ENCODE measurements at places on chromosomes 2 and 18.

DNA sequence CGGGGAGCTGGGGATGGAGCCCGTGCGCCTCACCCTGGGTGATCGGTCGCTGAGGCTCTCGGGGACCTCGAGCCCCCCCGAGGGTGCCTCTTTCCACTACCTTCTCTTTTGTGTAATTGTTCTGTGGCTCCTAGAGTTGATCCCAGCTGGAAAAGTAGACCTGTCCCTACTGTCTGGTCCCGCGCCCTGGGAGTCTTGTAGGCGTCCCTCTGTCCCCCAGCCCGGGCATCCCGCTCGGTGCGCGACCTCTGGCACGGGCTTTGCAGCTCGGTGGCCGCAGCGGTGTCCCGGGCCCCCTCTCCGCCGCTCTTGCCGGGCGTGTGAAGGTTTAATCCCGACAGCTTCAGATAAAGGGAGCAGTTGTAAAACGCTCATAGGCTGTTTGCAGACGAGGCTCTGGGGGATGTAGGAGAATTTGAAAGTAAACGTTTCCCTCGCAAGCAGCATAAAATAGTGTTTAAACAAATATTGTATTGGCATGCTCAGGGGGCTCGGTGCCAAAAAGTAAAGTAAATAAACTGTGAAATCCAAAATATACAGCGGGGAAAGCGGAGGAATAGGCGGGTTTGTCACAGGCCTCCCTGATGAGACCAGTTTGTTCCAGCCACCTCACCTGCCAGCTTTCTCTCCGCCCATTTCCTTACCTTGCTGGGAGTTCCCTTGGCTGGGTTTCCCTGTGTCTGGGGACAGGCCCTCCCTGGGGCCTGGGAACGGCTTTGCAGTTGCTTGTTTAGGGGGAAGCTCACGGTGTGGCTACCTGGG lies 1.9 kb downstream of the GLI2 start:
- DNase-seq = no peak

DNA sequence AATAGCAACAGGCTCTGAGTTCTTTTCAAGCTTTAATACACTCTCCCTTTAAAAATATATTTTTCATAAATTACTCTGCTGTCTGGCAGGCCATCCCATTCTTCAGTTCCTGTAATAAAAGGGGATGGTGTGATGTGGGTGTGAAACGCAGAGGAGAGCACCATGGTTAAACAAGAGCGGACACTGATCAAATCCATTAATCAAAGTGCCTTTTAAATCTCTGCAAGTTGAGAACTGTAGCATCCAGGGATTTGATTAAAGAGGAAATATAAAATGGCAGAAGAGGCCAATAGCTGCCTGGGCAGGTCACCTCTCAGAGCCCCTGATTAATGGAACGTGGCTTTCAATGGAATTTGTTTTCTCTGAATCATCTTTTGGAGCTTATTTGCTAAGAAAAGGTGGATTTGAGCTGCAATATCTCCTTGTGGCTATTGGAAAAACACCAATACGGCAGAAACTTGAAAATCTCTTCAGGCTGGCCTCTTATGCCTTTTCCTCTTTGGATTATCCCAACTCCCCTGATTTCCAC lies 96.9 kb downstream of the ACTR3 start:
- no peak for DNase-seq

DNA sequence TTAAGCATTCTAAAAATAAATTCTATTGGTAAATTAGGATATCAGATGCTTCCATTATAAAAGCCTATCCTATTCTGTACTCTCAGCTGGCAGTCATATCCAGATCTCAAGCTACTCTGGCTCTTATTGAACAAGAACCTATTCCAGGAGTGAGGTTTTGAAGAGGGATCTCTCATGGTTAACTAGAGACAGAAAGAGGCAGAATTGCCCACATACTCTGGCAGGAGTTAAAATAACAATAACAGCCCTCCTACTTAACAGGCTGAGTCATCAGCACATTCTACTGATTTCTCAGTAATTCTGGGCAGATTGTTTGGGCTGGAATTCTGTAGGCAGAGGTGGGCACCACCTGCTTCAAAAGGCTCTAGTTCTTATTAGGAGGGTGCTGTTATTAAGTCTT lies 142.0 kb upstream of the UNC80 start:
- DNase-seq = no peak

- no peak for DNase-seq
Observed at GRCh38 chr18:5507756-5508155, 36.0 kb downstream of the EPB41L3 start.

DNA sequence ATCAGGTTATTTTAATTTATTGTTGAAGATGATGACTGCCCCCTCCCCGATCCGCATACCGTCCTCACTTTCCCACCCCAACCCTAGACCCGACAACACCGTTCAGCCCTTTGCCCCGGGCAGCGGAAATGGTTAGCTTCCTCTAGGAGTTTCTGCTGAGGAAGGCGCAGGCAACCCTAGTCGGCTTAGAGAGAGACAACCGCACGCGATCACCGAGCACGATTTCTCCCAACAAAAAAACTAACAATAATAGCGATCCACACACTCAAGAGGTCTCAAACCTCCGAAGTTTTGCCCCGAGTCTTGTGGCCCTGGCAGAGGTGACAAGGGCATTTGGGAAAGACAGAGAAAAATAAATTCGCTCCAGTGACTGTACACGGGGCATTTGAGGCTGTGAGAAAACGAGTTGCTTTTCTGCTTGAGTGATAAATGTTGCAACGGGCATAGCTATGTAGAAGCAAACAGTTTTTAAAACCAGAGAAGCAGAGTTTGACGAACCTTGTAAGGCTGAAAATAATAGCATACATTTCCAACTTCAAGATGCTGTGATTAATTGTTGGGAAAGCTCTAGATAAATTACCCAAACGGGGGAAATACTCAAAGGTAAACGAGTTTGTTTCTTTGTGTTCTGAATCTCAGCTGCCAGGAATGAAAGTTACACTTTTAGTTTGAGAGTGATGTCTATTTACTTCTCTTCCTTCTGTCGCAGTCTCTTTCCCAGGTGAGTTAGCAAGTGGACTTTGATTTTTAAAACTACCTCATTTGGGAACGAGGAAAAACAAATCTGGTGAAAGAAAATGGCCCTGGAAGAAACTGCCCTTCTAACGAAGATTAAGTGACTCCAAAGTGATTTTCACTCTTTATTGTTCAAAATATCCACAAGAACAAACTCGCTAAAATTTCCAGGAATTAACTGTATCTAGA lies 11.0 kb upstream of the SIX3 start:
- no peak for DNase-seq

GRCh38 chr18:9032519-9032918 lies 70.0 kb upstream of the NDUFV2 start:
- no peak for DNase-seq

DNA sequence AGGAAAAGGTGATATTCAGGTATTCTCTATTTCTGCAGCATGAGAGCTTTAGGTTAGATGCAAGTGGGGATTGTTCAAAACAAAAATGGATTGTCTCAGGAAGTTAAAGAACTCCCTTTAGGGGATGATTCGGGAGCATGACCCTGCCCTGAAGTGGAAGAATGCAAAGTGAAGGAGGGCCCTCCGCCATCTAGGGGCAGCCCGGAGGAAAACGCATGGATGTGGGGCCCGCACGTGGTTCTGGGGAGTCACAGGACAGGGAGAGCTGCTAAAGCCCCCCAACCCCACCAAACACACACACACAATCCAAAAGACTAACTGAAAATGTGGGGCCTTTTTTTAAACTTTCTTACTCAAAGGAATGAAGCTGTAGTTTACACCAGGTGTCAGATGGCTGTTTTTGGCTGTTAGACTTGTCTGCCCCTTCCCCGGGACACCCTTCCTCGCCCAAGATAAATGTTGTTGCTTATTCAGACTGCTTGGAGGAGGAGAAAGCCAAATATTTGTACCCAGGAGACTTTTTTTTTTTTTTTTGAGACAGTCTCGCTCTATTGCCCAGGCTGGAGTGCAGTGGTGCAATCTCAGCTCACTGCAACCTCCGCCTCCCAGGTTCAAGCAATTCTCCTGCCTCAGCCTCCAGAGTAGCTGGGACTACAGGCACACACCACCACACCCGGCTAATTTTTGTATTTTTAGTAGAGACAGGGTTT lies 78.8 kb downstream of the HNRNPLL start:
- no peak for DNase-seq

- no peak for DNase-seq
Observed at GRCh38 chr2:120765678-120766469, 30.2 kb downstream of the GLI2 start.

GRCh38 chr2:4930704-4931103 lies 761.5 kb upstream of the SOX11 start:
- DNase-seq = no peak

DNA sequence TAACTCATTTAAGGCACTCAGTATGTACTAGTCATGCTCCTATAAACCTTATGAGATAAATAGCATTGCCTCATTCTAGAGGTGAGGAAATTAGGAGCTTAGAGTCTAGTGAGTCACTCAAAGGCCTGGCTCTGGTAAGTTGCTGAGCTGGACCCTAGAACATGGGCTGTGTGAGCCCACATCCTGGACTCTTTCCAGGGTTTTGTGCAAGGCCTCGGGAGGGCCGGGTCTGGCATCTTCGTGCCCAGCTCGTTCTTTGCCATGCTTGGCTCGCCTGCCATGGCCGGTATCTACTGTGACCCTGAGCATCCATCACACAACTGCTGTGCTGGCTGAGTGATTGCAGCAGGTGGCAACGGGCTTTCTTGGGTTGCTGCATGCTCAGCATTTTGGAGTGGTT lies 168.0 kb downstream of the LPIN1 start:
- no peak for DNase-seq

DNA sequence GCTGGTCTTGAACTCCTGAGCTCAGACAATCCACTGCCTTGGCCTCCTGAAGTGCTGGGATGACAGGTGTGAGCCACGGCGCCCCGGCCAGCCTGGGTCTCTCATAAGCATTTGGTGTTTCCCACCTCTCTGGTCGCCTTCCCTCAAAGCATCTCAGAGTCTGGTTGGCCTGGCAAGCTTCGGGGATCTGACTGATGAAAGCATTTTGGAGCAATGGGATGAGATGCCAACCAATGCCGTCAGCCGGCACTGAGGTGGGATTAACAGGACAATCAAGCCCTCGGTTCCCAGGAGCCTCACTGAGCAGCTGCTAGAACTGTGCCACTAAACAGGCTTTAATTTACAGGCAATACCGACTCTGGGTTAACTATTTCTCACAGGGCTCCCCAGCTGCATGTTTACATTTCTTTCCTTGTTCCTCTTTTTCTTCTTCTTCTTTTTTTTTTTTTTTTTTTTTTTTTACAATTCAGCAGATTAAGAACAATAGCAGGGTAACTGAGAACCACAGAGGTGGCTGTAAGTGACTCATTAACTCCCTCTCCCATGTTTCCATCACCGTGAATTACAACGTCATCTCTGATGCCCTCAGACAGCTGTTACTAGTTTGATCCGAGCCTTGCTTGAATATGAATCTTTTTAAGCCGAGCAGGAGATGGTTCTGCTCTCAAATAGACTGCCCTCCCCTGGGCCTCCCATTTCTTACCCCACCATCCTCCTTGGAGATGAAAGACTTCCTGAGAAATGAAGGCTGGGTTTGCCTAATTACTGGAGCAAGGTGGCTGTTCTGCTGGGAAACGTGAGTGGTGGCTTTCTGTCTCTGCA lies 37.9 kb downstream of the ODC1 start:
- DNase-seq = no peak

DNA sequence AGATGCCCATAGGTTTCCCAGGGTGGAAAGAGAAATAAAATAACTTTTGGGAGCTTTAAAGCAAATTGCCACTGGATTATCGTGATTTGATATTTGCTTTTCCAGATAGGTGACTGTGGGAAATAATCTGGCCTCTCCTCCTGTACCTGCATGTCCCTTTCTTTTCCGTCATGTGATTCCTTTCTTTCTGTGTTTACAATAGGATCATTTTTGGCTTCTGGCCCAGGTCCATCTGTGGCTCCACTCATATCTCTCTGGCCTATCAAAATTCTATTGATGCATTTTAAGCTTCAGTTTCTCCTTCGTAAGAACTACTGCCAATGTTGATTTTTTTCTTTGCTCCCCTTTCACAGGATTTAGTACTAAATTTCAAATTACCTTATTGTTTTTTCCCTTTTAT lies 153.6 kb downstream of the CCDC85A start:
- DNase-seq = no peak

DNA sequence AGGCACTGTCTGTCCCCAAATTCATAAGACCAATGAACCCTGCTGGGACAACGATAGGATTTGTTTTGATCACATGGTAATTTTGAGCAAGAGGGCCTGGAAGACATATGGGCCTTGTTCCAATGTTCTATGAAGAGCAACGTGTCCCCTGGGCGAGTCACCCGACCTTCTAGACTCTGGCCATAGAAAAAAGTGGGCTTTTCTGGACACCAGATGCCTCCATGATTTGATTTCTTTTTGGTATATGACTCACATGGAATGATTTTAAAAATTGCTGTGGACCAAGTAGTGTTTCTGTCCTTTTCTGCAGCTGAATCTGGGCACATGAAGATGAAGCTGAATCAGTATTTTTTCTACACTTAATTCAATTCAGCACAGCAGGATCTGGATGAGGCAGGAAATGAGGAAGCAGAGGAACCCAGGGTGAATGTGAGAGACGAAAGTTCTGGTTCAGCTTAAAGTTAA lies 104.9 kb downstream of the CDC42EP3 start:
- DNase-seq = no peak

DNA sequence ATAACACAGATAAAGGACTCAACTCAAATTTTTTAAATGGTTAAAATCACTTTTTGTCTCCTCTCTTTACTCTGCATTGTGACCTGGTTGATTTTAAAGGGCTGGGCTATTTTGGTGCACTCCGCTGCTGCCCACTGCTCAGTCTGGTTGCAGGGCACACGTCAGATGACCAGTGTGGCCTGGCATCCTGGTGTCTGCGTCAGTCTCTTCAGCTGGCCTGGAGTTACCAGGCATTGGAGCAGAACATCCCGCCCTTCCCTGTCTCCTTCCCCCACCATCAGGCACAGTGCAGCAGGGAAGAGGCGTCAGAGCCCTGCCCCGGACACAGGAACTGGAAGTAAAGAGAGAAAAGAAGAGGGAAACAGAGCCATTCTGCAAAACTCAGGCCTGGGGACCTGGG lies 8.9 kb downstream of the C1QL2 start:
- no peak for DNase-seq

DNA sequence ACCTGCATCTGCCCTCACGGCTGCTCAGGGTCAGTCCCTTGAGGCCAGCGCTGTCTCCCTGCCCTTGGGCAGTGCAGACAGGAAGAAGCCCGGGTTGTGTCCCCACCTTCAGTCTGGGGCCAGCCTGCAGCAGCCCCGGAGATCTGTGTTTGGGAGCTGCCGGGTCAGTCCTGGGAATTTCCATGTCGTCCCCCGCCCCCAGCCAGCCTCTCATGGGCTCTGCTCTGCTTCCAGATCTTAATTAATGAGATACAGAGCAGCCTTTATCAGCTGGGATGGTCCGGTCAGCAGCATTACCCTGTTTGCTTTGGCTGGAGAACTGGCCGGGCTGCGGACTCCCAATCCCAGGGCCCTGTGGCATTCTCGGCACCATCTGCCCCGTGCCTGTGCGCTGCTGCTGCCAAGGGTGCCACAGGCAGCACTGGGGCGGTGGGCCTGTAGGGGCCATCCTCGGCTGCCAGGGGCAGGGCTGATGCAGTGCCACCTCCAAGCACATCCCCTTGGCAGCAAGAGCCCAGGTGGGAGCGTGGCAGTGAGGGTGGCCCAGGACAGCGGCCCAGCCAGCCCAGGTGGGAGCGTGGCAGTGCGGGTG lies 2.4 kb downstream of the BOK start:
- DNase-seq = no peak

GRCh38 chr2:231189571-231190495 lies 8.6 kb upstream of the ARMC9 start:
- no peak for DNase-seq

All from activated naive CD8-positive, alpha-beta T cell treated with anti-CD3 and anti-CD28 coated beads for 36 hours (primary cell).